ENCODE measurements at places on chromosomes 2 and 18.

DNA sequence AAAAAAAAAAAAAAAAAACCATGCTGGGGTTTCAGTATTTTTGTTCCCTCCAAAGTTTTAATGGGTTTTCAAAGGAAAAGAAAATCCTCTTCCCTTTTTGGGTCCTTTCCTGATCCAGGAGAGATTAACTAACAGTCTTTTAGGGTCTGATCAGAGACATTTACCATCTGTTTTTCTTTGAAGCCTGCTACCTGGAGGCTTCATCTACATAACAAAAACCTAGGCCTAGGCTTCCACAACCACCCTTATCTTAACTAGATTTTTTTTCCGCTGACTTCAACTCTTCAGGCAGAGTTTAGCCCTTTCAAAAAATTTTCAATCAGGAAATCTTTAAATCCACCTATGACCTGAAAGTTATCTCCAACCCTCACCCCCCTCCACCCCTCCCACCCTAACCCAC is 154.7 kb downstream of the MBD2 start:
- no peak for DNase-seq

DNA sequence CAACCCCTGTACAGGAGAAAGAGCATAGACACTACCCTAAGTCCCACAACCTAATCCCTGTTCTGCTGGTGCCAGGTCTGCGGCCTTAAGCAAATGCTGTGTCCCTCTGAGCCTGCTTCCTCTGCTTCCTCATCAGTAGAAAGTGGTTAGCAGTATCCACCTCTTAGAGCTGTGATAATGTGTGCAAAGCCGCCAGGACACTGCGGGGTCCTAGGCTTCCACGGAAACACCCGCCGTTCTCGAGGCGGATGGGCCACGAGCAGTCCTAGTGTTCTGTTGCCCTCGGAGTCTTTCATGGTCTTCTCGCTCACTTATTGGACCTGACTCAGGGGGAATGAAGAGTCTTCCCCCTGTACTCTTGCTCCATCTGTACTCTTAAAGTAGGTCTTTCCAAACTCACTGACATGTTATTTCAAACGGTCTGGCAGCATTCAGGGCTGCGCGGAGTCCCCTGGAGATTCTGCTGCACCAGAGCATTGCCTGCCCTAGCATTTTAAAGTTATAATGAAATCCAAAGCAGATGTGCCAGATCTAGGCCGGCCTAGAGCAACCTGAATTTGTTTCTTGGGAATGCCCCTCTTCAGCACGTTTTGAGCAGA is 107.2 kb upstream of the ZNF236 start:
- no peak for DNase-seq

DNA sequence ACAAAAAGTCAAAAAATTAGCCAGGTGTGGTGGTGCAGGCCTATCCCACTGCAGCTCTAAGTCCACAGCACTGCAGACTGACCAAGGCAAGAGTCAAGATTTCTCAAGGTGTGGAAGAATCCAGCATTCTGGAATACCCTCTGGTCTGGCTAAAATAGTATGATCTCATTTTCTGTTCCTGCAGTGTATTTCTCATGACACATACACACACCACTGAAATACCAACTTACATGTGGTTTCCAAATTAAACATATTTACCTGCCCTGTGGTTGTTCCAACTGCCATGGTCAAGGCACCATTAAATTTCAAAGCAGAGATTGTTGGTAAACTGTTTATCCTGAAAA is 30.9 kb downstream of the NOL10 start:
- DNase-seq: no peak

DNA sequence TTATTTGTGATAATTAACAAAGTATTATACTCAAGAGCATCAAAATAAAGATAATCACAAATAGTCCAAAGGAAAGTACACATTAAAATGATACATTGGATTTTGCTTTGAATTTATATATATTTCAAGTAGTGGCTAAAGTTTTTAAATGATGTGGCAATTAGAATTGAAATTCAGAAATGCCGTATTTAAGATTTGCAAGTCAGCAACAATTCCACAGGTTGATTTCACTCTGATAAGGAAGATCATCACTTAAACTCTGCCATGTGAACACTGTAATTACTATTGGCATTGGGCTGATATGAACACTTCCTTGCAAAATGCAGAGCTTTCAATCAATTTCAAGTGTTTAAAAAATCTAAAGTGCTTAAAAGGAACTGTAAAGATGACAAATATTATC is 39.6 kb upstream of the PAX3 start:
- no peak for DNase-seq

DNA sequence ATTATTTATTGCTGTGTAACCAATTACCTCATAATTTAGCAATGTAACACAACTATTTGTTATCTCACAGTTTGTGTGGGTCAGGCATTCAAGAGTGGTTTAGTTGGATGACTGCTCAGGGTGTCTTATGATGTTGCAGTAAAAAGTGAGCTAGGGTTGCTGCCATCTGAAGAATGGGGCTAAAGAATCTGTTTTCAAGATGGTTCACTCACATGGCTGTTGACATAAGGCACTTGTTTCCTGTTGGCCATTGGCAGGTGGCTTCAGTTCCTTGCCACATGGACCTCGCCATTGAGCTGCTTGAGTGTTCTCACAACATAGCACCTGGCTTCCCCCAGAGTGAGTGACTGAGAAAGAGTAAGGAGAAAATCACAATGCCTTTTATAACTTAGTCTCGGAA is 123.2 kb downstream of the TMEM17 start:
- no peak for DNase-seq
